CD4-positive, alpha-beta T cell treated with Interleukin-12 subunit alpha and Interleukin-12 subunit beta, for 1 hour (primary cell): ENCODE measurements at places on chromosomes 2 and 18.

- DNase-seq = no peak
Measured at GRCh38 chr2:200703926-200704637, 107.6 kb upstream of the BZW1 start.

DNA sequence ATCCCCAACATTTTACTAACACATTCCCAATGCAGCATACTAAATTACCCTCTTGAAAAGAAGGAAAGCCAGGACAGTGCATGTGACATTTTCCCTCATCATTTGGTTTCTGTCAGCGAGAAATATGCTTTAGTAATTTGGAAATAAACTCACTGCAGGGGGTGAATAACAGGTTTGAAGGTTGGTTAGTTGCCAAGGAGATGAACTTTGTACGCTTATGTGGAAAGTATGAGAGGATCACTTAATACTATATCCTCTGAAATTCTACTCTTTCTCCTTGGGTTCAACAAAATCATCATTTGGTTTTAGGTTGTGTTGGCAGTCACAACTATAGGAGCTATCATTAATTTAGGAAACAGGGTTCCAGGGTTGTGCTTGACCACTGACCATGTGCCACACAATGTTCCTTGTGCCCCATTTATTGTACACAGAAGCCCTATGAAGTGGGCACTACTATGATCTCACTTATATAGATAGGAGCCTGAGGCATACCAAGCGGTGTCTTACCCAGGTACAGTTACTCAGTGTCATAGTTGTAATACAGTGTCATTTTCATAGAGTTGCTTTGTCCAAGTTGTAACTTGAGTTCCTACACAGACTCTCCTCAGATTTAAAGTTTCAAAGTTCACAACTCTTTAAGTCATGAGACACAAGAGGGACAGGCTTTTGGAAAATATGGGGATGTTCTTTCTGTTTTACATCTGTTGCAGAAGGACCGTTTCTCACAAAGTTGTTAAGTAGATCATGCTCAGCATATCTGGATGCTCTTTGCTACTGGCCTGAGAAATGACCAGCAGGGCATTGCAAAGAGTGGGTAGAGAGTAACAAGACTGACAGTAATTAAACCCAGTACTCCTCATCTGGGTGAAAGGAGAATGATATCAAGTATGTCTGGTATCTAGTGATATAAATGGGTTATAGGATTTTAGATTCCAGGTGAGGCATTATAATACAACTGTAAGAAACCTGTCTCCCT lies 91.8 kb downstream of the MAP4K4 start:
- DNase-seq = no peak

DNA sequence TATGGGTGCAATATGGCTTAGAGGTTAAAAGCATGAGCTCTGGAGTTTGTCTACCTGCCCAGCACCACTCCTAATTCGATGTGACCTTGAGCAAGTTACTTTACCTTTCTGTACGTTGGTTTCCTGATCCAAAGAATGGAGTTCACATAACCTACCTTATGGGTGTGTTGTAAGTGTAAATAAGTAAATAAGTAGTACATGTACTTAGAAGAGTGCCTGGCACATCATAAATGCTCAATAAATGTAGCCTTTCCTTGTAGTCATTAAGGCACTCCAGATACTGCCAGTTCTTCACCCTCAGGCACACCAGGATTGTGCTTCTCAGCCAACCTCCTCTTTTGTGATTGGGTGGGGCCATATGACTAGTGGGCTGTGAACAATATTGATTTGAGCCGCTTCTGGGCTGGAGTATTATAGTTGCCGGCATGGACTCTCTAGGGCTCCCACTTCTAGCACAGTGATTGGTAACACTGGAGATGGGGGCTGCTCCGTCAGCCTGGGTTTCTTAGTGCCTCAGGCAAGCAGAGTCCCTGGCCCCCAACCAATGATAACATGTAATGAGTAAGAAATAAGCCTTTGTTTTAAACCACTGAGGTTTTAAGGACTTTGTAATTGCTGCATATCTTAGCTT lies 101.7 kb upstream of the NOSTRIN start:
- no peak for DNase-seq

DNA sequence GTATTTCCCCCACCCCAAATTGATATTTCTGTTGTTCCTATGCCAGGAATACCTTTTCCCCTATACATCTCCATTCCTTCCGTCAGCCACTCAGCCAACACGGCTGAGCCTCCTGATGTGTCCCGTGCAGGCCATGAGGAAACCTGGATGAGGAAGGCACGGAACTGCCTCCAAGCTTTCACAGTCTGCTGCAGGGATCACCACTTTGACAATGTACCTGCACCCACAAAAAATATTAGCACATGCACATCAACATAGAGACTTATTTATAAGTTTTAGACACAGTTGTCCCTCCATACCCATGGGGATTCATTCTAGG lies 101.4 kb upstream of the PPP1CB start:
- no peak for DNase-seq
